ENCODE measurements at places on chromosomes 2 and 18.

GRCh38 chr18:67672716-67673115, 156.2 kb upstream of the DSEL start:
- no peak for DNase-seq

DNA sequence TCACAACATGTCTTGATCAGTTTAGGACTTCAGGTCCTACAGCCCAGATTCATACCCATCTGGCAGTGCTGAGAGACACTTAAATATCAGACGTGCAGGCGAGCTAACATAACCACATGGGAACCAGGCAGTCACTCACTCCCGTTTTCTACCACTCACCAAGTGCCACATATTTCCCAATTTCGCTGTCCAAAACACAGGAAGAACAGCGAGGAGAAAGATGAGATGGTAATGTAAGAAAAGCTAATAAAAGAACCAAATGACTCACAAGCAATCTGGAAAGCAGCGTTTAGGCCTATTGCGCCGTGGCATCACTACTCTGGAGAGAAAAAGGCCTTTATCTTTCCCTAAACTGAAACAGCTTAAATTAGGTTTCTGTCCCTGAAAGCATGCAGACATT, 647.8 kb upstream of the SLC39A10 start:
- DNase-seq: no peak

GRCh38 chr2:188189356-188189755, 102.3 kb upstream of the GULP1 start:
- no peak for DNase-seq

- DNase-seq: no peak
These were observed 20.2 kb downstream of the USP37 start for GRCh38 chr2:218547978-218548377.

- DNase-seq: no peak
These were observed 35.6 kb downstream of the TWIST2 start for GRCh38 chr2:238883421-238883901.

- no peak for DNase-seq
These were observed 44.3 kb downstream of the CALCRL start for GRCh38 chr2:187403568-187404260.

DNA sequence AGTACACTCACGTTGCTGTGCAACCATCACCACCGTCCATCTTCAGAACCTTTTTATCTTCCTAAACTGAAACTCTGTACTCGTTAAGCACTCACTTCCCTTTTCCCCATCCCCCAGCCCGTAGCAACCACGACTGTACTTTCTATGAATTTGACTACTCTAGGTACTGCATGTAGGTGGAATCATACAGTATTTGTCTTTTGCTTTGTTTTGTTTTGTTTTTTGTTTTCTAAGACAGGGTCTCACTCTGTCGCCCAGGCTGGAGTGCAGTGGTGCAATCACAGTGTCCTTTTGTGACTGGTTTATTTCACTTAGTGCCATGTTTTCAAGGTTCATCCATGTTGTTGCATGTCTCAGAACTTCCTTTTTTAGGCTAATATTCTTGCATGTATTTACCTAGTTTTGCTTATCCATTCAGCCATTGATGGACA, 7.0 kb upstream of the TYMS start:
- DNase-seq: no peak
